ENCODE measurements at places on chromosomes 1 and 21.

DNA sequence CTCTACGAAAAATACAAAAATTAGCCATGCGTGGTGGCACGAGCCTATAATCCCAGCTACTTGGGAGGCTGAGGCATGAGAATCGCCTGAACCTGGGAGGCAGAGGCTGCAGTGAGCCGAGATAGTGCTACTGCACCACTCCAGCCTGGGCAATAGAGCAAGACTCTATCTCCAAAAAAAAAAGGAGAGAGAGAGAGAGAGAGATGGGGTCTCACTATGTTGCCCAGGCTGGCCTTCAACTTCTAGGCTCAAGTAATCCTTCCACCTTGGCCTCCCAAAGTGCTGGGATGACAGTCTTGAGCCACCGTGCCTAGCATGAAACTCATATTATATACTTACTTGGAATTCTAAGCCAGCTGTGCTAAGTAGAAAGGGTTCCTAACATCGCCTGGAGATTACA, 29.7 kb downstream of the PSMB2 start:
- DNase-seq, result no peak

- no peak for DNase-seq
Measured at GRCh38 chr1:87393445-87394085, 64.9 kb downstream of the LMO4 start.

DNA sequence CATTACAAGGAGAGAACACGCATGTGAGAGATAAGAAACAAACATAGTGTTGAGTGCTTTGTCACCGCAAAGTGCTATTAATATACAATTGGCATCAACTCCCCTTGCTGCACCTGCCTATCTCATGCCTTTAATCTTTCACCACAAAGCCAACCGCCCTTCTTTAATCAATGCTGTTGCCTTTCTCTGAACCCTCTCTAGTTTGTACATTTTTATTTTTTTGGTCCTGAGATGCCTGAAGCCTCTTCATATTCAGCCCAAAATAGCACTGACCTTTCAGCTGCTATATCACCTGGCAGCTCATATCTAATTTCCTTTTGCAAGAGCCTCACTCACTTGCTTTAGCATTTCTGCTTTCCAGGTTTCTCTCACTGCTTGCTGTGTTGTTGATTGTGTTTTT, 504.7 kb downstream of the NUF2 start:
- no peak for DNase-seq

- no peak for DNase-seq
Measured at GRCh38 chr1:7888248-7889081, 35.6 kb upstream of the UTS2 start.

DNA sequence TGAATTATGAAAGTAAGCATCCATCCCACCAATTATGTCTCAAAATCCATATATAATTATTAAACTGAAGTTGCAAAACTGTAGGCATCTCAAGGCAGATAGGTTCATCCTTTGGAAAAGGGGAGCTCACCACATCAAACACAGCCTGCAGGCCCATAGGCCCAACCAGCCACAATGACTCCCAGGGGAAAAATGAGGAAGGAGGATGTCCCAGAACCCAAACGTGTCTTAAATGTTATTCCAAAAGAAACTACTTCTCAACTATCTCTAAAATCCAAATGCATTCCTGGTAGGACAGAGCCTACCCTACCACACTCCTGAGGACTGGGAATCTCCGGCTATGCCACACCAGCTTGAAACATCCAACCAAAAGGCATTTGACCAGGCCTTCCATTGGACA, 12.8 kb downstream of the TIAM1 start:
- no peak for DNase-seq

GRCh38 chr21:42518215-42518614, 4.6 kb downstream of the SLC37A1 start:
- no peak for DNase-seq

DNA sequence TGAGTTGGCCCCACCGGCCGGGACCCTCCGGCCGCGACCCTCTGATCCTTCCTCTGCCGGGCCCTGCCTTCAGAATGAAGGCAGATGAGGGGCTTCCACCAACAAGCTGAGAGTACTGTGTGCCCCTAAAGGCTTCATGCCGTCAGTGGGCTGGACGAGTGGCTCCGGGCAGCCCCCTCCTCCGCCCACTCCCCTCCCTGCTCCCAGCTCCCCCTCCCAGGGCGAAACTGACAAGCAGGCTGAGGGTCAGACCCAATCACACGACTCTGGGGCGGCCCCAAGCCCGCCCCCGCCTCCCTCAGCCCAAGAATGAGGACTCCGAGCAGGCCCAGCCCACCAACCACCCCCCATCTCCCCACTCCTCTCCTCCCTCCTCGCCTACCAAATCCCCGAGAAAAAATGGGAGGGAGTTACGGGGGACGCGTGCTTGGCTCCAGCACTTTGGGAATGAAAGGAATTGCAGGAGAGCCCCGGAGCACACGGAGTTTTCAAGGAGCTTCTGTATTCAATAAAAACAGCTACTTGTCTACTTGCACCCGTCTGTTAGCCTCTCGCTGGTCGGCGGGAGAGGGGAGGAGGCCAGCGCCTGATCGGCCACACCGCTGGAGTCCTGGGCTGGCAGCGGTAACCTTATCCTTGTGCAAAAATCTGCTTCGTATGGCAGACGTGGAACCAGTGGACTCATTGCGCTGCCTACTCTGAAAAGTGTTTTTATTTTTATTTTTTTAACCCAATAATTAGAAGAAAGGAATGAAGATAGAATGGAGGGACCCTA, at the start of gene COL11A1:
Gene COL11A1, minus strand, starts transcription at position 147 of the 775 bp plus-strand sequence. CDS start 344 bp downstream, outside the sequence.
- DNase-seq, result no peak

DNA sequence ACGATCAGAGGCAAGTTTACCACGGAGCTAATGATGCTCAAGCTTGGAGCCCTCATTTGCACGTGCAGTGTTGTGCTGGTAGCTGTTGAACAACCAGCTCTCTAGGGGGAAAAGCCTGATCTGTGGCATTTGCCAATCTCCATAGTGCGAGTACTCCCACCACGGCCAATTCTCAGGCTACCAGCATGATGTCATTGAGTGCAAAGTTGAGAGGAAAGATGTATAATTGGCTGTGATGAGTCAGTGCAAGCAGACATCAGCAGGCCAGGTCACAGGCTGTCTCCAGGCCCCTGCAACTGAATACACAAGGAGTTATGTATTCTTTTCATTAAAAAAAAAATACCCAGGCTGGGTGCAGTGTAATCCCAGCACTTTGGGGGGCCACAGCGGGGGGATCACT, 233.1 kb upstream of the VAMP3 start:
- DNase-seq, result no peak

DNA sequence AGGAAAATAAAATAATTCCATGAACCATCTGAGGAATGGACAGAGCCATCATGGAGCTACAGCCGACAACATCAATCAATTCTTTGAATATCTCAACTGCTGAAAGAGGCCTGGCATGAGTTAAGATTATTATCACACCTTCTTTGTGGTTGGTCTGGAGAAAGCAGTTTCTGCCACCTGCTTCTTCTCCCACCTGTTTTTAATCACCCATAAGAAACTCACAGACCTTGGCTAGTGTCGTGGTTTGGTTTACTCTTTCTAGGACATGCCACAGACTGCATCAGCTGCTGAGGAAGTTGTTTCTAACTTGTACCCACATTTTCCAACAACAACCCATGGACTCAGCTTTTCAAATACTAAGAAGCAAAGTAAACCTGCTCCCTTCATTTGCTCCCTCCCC, 65.6 kb downstream of the NTPCR start:
- DNase-seq, result no peak

GRCh38 chr1:224124220-224124619, 10.3 kb downstream of the FBXO28 start:
- DNase-seq, result no peak

DNA sequence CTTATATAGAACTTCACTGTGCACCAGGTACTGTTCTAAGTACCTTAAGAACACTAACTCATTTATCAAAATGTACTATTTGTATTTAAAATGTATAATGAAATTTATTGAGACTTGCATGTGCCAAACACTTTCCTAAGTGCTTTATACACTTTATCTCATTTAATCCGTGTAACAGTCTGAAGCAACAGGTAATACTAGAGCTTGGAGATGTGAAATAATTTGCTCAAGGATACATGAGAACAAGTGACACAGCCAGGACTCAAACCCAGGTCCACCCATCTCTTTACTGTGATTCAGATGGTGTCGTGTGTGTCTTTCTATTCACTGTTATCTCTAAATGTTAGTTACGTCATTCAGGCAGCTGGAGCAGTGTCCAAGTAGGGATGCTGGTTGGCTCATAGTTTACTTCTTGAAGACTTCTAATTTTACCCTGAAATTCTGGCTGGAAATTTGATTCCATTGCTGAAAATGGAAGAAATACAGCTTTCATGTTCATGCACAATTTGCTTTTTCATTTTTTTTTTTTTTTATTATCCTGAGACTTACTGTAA, 169.7 kb upstream of the UBE2U start:
- DNase-seq, result no peak

GRCh38 chr1:241068359-241068758, 288.6 kb downstream of the RGS7 start:
- DNase-seq, result no peak

- no peak for DNase-seq
Measured at GRCh38 chr1:172906778-172907592, 143.8 kb downstream of the TNFSF18 start.

DNA sequence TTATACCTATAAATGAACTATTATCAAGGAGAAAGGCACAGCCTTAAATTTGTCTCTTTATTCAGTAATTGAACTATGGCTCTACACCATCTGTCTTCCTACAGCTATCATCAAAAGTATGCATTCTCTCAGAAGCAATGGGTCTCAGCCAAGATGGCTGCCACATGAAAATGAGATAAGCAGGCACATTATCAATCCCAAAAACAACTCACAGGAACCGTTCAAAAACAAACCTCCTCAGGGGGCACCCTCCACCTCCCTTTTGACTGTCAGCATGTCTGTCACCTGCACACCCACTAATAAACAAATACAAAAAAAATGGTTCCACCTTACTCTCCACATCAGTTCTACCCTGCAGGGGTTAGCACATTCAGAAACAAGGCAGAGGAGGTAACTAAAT, 23.6 kb downstream of the KIAA0319L start:
- no peak for DNase-seq

DNA sequence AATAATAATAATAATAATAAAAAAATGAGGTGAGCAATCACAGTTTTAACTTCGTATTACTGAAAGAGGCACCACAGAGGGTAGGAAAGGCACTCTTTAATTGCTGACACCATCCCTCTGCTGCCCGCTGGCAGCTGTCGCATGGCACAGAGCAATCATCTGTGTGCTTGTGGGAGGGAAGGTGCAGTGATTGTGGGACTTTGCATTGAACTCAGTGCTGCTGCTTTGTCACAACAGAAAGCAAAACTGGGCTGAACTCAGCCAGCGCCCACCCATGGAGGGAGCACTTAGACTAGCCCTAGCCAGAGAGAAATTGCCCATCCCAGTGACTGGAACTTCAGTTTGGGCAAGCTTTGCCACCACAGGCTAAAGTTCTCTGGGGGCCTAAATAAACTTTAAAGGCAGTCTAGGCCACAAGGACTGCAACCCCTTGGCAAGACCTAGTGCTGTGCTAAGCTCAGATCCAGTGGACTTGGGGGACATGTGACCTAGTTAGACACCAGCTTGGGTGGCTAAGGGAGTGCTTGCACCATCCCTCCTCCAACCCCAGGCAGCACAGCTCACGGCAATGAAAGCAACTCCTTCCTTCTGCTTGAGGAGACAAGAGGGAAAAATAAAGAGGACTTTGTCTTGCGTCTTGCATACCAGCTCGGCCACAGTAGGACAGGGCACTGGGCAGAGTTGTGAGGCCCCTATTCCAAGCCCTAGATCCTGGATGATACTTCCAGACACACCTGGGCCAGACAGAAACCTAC, 59.3 kb downstream of the WDR4 start:
- DNase-seq, result no peak

DNA sequence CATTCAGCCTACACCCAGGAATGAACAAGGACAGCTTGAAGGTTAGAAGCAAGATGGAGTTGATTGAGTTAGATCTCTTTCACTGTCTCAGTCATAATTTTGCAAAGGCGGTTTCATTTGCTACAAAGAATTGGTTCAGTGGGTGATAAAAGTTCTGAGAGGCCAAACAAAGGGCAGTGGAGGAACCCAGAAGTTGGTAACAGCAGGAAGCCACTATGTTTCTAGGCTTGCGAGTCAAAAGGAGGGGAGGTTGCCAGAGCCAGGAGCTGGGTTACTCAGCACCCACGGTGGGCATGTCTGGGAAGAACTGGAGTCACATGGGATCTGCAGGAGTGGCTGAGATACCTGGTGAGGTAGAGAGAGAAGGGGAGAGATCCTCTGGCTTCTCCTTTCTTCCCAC, 64.2 kb upstream of the MRPS6 start:
- DNase-seq, result no peak

Measured in activated CD4-positive, alpha-beta T cell treated with anti-CD3 and anti-CD28 coated beads, Interleukin-2, amount 50 U/mL, for 48 hours (primary cell).